ENCODE measurements at places on chromosomes 2 and 18.

DNA sequence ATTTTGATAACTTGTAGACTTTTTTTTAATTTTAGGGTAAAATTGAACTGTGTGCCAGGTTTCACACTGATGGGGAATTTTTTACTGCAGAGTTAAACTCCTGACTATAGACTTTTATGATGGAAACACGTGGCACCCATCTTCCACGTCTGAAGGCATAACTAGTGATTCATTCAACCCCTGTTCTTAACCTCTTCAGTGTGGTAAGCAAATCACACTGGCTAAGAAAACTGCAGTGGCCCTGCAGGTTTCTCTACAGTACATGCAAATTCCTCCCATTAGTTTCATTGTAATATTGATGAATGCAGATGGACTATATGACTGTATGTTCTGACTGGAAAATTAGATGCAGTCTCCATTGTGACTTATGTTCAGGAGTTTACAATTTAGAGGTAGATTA is 47.2 kb downstream of the SMAD4 start:
- no peak for DNase-seq

GRCh38 chr2:12988279-12988678 is 271.5 kb downstream of the TRIB2 start:
- no peak for DNase-seq

GRCh38 chr2:60368456-60368855 is 185.0 kb downstream of the BCL11A start:
- DNase-seq: no peak

DNA sequence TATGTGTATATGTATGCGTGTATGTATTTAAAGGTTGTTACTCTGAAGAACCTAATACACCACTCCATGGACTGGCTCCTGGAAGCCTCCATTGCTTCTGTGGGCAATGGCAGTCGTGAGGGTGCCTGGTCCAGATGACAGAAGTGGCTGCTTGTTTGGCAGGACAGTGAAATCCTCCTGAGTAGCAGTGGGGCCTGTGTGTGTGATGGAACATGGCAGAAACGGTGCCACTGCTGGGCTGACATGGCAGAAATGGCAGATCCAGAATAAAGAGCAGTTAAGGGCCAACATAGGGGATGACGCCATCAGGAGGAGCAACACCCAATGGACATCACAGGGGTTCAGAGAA is 6.1 kb upstream of the CPLX4 start:
- no peak for DNase-seq

GRCh38 chr18:74818516-74819175 is 221.0 kb downstream of the ZNF407 start:
- no peak for DNase-seq

DNA sequence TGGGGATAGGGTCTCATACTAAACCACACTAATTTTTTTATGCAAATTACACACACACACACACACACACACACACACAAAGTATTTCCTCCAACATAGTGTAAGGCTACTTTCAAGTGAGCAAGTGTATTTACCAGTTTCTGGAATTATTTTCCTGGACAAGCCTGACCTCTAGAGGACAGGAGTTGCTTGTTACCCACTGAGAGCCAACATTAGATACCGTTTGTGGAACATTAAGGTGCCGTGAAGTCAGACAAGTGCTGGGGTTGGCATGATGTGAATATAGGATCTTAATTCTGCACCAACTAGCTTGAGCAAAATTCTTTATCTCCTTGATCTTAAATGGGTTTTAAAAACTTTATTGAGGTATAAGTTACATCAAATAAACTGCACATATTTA is 39.3 kb upstream of the SERPINB2 start:
- no peak for DNase-seq

- no peak for DNase-seq
Observed at GRCh38 chr2:158688721-158689120, 106.4 kb upstream of the DAPL1 start.

- no peak for DNase-seq
Observed at GRCh38 chr2:1528273-1529064, 115.2 kb downstream of the TPO start.

DNA sequence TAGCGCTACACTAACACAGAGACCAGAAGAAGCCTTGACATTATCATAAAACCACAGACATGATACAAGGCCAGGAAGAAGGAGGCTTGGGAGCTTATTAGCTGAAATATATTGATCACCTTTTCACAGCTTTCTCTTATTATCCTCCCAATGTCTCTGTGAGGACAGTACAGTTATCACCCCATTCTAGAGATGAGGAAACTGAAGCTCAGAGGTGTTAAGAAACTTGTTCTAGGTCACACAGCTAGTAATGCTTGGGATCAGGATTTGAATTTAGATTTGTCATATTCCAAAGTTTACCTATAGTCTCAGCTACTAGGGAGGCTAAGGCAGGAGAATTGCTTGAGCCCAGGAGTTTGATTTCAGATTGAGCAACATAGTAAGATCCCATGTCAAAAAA is 44.6 kb upstream of the LTBP1 start:
- no peak for DNase-seq

GRCh38 chr2:157922815-157923214 is 46.7 kb upstream of the ACVR1 start:
- no peak for DNase-seq

Measured in cerebellar nuclear complex (tissue), 1 donor.